ENCODE measurements at places on chromosomes 12 and 14.

DNA sequence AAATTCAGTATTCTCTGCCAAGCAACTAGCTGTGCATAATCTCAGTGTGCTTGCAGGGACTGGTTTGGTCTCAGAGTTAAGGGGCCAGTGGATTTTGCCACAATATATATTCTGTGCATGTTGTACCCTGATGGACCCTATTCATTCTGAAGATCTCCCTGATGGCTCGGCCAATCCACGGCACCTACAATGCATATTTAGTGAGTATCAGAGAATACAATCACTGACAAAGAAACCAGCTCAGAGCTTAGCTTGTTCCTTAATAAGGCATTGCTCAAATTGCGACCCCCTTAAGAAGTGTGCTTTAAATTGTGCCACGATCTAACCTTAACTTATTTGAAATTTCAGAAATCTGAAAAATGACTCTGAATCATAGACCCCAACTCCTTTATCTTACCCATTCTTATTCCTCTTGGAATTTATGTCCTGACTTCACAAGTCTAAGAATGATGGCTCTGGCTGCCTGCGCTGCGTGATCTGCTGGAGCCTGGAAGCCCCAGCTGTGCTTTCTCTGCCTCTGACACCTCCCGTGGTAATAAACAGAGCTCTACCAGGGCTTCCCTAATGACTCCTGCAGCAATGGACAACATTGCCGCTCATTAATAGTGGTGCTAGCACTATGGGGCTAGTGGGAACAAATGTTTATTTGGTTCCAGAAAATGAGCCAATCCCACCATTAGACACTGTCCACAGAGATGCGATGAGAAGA is 9.0 kb upstream of the DCAF4 start:
- no peak for DNase-seq

DNA sequence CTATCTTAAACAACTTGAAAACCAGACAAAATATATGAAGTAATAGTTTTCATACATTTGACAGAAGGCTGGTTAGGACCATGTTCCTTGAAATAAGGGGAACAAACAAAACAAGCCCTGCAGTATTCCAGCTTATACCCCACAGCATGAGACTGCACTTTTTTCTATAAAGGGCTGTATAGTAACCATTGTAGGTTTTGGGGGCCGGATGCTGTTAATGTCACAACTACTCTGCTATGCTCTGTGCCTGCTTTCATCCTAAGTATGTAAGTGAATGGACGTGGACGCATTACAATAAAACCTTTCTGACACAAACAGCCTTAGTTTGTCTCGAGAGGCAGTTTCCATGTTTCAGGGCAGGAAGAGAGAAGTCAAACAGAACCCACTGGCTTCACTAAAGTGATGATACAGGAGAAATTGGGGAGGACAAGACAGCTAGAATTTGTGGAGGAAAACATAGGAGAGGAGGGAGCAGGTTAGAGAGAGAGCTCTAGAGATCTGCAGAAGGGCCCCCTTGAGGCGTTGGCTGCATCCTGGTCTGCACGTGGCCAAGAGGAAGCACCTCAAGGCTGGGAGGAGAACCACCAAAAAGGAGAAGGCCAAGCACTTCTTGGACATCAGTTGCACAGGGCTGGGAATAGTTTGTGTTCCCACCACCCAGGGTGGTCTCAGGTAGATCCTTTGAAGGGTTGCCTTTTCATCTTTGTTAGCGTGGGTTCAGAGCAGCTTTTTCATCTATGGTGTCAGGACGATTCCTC is 63.7 kb downstream of the TRAF3 start:
- no peak for DNase-seq

DNA sequence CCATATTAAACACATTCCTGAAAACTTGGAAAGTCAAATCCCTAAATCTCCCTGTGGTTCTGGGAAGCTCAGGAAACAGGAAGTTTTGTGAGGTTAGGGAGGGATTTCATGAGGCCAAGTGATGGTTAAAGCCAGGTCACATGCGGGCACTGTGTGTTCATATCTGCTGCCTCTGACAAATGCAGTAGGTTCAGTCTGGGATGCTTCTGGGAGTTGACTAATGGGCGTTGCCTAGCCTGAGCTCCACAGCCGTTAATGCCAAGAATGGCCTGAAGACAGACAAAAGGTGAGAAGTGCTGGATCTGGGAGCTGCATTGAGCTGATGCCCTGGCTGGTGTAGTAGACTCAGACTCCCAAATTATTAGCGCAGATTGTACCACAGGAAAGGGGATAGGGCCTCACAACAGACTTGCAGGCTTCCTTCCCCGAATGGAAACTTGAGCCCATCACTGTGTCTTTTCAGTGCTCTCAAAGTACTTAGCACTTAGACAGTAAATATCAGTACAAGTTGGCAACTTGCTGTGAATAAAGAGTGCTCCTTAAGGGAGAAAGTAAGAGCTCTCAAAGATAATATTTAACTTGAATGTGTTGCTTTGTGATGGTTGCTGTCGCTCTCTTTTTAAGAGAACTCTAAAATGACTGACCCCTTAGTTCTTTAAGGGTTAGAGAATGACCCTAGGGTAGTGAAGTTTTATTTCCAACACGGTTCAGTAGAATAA is 17.3 kb downstream of the GSG1 start:
- no peak for DNase-seq

- no peak for DNase-seq
These were observed 249.9 kb downstream of the DPF3 start for GRCh38 chr14:72644038-72644437.

GRCh38 chr14:61418746-61419145 is 97.4 kb downstream of the PRKCH start:
- no peak for DNase-seq

DNA sequence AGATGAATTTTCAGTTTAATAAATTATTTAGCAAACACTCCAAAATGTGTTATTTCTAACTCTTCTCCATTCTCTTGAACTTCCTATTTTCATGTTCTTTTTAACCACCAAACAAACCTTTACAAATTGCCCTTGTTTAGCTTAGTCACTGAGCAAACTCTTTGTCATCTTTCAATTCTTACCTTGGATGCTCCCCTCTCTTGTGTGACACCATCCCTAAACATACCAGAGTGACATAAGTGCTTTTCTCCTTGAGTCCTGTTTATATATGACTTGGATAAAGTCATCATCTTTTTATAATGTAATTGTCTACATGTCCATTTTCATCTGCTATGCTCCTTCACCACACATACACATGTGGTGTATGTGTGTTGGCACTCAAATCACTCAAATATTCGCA is 3.4 kb upstream of the TMEM19 start:
- DNase-seq, result no peak

GRCh38 chr12:130588696-130589539 is 127.2 kb downstream of the RIMBP2 start:
- DNase-seq, result no peak

DNA sequence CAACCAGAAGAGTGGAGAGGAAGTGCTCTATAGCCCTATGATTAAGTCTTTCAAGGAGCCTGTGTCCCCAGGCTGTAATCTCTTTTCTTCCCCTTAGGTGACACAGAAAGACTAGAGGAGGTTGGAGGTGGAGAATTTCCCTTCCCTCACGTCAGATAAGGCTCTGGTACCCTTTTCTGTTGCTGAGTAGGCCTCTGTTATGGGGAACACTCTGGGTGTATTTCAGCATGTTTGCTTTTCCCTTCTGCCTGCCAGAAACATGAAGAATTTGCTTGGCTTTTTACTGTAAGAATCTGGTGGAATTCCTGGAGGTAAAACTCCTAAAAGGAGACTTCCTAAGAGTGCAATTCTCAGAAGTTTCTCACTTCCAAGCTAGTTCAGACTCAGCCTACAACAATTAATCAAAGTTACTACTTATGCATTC is 58.3 kb downstream of the SIX1 start:
- no peak for DNase-seq

GRCh38 chr12:4383304-4383865 is 3.9 kb upstream of the FGF23 start:
- no peak for DNase-seq

- DNase-seq, result no peak
These were observed 157.1 kb upstream of the CCND2 start for GRCh38 chr12:4116251-4117111.

GRCh38 chr12:8475508-8476203 is 19.9 kb downstream of the CLEC6A start:
- DNase-seq, result no peak

GRCh38 chr14:23118506-23119362 is at the start of gene CEBPE:
Gene CEBPE (minus strand): TSS chr14:23119255. CDS start chr14:23119091, 164 bp downstream.
- no peak for DNase-seq

DNA sequence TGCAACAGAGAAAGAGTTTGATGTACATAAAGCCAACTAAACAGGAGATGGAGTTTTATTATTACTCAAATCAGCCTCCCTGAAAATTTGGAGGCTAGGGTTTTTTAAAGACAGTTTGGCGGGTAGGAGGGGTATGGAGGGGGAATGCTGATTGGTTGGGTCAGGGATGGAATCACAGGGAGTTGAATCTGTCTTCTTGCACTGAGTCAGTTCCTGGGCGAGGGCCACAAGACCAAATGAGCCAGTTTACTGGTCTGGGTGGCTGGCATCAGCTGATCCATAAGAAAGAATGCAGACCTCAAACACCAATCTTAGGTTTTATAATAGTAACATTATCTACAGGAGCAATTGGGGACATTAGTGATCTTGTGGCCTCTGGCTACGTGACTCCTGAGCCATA is 64.9 kb downstream of the RIN3 start:
- DNase-seq, result no peak

GRCh38 chr12:57739387-57739786 is 845 bp upstream of the AGAP2 start:
- DNase-seq, result no peak

GRCh38 chr12:106986135-106986534 is 811 bp downstream of the MTERF2 start:
- no peak for DNase-seq

Data from NCI-H1048 (cell line).